Pericardium fibroblast (primary cell): ENCODE measurements at places on chromosomes 7 and 10. TPM values are rescaled to one million over a fixed set of nuclear protein-coding genes. Genes with fewer than 3 reads are reported as not detected.

ACSL5 gene
- 4.3 and 6.5 TPM in 2 replicates for total RNA-seq

IFIT1B gene
- total RNA-seq = not detected in 2 replicates

MBL2 gene
- total RNA-seq = not detected in 2 replicates

ERVW-1 gene
- not detected in 2 replicates for total RNA-seq

KAT6B gene
- 8.8 and 10.6 TPM in 2 replicates for total RNA-seq

WEE2 gene
- not detected in 2 replicates for total RNA-seq

NRG3 gene
- not detected in 2 replicates for total RNA-seq

AGAP9 gene
- 2.1 and 7.7 TPM in 2 replicates for total RNA-seq

CD36 gene
- total RNA-seq = 0.77 and 6.2 TPM in 2 replicates

TRPV5 gene
- not detected in 2 replicates for total RNA-seq

JCAD gene
- total RNA-seq = 11.3 and 16.6 TPM in 2 replicates

POR gene
- total RNA-seq = 78.5 and 89.2 TPM in 2 replicates

LRCH4 gene
- total RNA-seq = 46.8 and 48.4 TPM in 2 replicates

CCL26 gene
- not detected in 2 replicates for total RNA-seq

TFEC gene
- not detected in 2 replicates for total RNA-seq

PPP1R3C gene
- total RNA-seq = 20.6 and 30.6 TPM in 2 replicates

ITPRID1 gene
- total RNA-seq = not detected in 2 replicates

INSYN2A gene
- under 0.01 TPM in 2 replicates for total RNA-seq

CPVL gene
- 0.58 TPM in 1 of 2 replicates, not detected in the other for total RNA-seq

PDE6C gene
- not detected in 2 replicates for total RNA-seq

JAZF1 gene
- total RNA-seq = 9.3 and 10.6 TPM in 2 replicates

FKBP9 gene
- 325 and 351 TPM in 2 replicates for total RNA-seq

ASIC3 gene
- 0.17 and 0.47 TPM in 2 replicates for total RNA-seq

TUBAL3 gene
- total RNA-seq = not detected in 2 replicates

ZNF789 gene
- 1.9 and 6.5 TPM in 2 replicates for total RNA-seq

PKD1L1 gene
- total RNA-seq = not detected in 2 replicates
